ENCODE measurements at places on chromosomes 16 and 17.

DNA sequence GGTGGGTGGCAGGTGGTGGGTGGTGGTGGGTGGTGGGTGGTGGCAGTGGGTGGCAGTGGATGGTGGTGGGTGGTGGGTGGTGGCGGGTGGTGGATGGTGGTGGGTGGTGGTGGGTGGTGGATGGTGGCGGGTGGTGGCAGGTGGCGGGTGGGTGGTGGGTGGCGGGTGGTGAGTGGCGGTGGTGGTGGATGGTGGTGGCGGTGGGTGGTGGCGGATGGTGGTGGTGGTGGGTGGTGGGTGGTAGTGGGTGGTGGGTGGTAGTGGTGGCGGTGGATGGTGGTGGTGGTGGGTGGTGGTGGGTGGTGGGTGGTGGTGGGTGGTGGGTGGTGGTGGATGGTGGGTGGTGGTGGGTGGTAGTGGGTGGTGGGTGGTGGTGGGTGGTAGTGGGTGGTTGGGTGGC is 423.8 kb upstream of the PSMD7 start:
- no peak for DNase-seq

GRCh38 chr16:76114681-76115080 is 162.5 kb upstream of the CNTNAP4 start:
- no peak for DNase-seq

DNA sequence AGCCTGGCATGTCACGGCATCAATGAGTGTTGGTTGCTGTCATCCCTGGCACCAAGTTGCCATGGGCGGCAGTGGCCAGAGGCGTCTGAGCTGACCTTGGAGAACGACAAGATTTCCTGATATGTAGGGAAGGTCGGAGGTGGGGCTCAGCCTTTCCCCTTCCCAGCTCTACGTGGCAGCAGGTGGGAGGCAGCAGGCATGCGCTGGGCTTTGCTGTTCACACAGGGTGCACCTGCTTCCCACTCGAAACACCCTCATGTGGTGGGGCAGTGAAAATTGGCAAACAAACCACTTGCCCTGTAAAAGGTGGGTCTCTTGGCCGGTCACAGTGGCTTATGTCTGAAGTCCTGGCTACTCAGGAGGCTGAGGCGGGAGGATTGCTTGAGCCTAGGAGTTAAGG is 12.3 kb upstream of the TFAP4 start:
- no peak for DNase-seq

DNA sequence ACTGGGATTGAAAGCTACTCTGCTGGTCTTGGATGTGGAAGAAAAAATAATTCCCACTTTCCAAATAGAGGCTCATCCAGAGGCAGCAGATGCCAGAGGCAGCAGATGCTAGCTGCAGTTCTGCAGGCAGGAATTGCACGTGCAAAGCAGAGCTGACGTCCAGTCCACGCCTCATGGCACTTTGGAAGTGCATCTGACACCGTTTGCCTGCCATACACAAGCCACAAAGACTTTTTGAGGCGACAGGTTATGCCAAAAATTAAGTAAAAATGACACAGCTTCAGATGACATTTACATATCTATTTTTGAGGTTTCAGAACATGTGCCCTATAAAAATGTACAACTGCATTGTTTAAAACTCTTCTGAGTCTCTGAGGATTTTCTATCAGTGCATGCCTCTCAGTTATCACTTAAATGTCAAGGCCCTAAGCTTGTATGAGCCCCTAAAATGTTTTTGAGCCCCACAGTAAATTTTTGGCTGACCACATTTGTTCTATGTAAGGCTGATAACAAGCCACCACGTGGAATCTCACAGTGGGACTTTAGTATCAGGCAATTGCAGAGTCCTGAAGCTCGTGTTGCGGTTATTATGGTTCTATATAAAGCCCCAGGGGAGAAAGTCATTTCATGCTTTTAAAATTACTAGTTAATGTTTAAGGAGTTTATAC is 239.2 kb downstream of the PRKCA start:
- DNase-seq, result no peak

GRCh38 chr17:28008513-28008912 is 34.0 kb upstream of the NLK start:
- DNase-seq, result no peak

GRCh38 chr17:51585514-51586104 is 325.3 kb downstream of the UTP18 start:
- DNase-seq, result no peak

DNA sequence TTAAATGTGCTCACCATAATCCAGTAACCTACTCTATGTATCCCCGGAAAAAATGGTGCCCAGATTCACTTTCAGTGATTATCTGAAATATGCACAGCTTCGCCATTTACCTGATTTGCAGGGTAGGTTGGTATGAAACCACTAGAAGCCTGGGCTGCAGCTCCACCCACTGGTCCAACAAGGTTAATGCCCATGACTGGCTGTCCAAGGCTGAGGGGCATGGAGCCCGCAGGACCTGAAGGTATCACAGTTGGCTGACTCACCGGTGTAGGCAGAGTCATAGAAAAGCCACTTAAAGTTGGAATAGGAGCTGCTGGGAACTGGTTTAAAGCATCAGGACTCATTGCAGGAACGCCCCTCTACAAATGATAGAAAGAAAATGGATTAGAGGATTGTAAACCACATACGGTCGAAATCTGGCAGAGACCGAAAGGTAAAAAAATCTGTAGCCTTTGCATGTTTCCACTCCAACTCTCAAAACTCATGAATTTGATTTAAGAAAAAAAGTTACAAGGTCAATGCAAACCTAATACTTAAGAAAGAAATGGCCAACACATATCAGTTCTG is 38.6 kb downstream of the SYNRG start:
- peak; percentile 7 for DNase-seq

GRCh38 chr17:42117397-42118125 is 3.6 kb downstream of the KAT2A start:
- no peak for DNase-seq

GRCh38 chr17:10226930-10227695 is 28.7 kb upstream of the GAS7 start:
- peak; percentile 7 for DNase-seq

GRCh38 chr16:1810536-1810935 is 16.1 kb downstream of the HAGH start:
- no peak for DNase-seq

GRCh38 chr16:86261379-86261778 is 248.9 kb upstream of the FOXF1 start:
- DNase-seq, result no peak

DNA sequence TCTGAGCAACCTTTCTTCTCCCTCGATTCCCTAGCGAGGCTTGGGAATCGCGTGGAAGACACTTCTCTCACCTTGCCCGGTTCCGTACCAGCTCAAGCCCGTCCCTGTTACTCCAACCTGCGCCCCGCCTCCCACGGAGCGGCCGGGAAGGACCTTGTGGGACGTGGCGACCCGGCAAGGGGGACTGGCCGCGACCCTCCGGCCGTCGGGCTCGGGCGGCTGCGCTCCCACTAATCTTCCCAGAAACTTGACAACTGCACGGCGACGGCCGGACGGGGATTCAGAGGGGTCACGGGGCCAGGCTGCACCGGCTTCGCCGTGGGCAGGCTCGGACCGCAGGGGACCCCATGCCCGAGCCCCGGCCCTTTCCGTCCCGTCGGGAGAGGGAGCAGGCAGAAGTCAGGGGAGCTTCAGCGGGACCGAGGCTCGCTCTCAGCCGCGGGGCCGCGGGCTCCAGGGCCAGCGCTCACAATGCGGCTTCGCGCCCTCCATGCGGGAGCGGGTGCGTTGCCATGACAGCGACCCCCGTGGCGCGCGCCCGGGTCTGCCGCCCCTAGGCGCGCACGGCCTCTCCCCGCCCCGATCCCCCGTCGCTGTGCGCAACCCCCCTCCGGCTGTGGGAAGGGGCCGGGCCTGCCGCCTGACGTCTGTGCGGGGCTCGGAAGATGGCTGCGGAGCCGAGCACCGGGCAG is at the start of gene SGSM2:
Gene SGSM2, plus strand, starts transcription at position 650 of the 692 bp plus-strand sequence. CDS start 188 bp downstream, outside the sequence.
- peak; percentile 63 for DNase-seq

DNA sequence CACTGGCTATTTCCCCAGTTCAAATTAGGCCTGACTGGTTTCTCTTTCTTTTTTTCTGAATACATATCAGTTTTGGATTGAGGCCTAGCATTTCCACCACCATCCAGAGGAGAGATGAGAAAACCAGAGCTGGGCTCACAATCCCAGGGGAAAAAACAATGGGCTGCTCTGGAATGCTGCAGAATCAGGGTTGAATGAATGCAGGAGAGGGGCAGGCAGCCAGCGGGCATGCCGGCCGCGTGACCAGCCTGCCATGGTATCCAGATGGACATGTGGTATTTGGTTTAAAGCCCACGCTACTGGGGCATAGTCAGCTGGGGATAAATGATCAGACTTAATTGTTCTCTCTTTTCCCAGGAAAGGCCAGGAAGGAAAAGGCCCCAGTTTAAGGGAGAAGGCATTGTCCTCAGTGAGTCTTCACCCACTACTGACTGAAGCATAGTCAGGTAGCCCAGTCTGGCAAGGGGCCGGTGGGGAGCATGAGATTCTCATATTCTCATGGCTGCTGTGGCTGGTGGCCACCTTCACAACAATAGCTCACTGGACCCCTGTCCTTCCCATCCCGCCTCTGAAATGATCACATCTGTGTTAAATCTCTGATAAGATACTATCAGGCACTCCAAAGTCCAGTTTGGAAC is 38.7 kb upstream of the RHOT1 start:
- no peak for DNase-seq

- DNase-seq, result no peak
Measured at GRCh38 chr16:2811703-2812471, 5.2 kb upstream of the PRSS21 start.

GRCh38 chr17:83118071-83118841 is 38.8 kb downstream of the METRNL start:
- no peak for DNase-seq

- no peak for DNase-seq
Measured at GRCh38 chr17:19288453-19288852, 51.3 kb downstream of the EPN2 start.

DNA sequence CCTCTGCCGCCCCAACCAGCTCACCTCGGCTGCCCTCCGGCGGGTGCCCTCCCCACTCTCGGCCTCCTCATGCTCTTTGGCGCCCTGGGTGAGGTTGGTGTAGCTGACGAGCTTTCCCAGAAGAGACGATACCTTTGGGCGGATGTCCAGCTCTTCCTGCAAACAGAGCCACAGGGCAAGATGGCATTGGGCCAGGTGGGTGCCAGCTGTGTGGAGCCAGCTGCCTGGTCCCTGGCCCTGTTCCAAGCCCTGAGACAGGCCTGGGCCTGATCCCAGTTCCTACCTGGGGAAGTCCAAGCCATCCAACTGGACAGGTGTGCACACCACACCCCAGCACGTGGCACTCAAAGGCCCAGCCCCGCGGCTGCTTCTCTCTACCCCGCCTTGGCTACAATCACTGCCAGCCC is 6.9 kb downstream of the SLC12A4 start:
- no peak for DNase-seq

- no peak for DNase-seq
Measured at GRCh38 chr17:34411646-34412421, 48.8 kb upstream of the CCL1 start.

DNA sequence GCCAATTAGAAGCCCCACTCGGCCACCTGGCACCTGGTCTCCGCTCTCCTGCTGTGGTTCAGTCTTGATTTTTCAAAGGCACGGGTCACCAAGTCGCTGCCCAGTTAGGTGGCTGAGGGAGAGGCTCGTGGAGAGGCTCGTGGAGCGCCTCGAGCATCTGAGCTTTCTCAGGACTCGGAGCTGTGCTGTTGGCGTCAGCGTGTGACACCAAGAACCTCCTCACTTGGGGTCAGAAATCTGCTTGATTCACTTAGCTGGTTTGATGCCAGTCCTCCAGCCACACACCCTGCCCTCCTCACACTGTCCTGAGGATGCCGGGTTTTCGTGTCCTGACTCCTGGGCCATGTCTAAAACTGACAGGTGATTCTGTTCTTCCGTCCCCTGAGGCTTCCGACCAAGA is 82.6 kb downstream of the SOCS1 start:
- no peak for DNase-seq

DNA sequence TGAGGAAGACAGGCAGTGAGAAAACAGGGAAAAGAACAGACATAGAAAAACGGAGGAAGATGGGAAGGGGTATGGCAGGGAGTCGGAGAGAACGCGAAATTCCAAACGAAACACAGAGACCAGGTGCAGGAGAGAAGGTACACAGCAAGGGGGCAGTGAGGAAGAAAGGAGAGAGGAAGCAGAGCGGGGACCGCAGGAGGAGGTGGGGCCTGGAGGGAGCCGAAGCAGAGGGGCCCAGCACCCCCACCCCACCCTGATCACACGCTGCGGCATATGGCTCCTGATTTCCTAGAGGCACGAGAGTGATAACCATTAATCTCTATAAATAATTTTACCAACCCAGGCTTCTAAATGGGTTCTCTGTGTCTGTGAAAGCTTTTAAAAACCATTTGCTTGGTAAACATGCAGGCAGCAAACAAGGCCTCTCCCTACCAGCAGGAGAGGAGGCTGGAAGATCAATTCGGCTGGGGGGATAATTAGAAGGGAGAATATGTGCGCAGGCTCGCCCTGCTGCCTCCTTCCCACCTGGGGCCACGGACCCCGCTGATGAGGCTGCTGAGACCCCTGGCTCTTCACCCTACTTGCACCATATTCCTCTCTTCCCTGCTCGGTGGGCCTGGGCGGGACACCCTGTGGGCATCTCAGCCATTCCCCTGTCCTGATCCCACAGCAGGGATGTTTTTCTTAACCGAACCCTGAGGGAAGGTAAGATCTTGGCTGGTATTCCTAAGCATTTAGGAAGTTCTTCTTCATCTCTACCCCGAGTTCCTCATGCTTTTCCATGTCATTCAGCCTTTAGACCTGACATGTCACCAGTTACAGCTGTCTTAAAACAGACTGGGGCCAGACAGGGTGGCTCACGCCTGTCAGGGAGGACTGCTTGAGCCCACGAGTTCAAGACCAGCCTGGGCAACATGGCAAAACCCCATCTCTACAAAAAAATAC is 86.7 kb downstream of the TMEM132E start:
- no peak for DNase-seq

GRCh38 chr17:3645310-3645709 is 8.8 kb downstream of the CTNS start:
- no peak for DNase-seq

- no peak for DNase-seq
Measured at GRCh38 chr17:77909236-77909635, 49.3 kb upstream of the TNRC6C start.
